ENCODE measurements at places on chromosomes 7 and 10. TPM values are rescaled to one million over a fixed set of nuclear protein-coding genes. Genes with fewer than 3 reads are reported as not detected.

DNA sequence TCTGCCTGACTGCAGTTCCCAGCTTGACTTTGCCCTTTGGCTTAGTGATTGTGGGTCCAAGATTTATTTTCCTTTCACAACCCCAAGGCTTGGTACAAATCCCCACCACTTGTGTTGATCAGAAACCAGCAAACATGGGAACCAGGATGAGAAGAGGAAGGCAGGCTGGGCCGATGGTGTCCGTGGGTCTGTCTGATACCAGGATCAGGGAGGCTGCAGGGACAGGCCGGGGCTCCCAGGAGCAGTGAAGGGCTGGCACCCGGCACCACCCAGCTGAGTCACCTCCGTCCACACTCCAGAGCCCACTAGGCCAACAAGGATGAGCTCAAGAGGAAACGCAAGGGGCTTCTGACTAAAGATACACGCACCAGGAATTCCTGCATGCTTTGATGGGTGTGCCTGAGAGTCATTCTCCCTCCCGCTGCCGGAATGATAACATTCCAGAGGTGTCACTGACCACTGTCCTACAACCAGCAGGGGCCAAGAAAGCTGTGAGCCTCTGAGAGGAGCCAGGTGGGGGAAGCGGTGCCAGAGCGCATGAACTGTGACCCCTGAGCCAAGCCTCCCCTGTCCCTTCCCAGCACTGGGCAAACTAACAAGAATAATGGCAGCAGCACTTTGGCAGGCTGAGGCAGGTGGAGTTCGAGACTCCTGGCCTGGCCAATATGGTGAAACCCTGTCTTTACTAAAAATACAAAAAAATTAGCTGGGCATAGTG lies 29.2 kb upstream of the PROSER2 start:
- ATAC-seq: no peak

- ATAC-seq: no peak
These were observed 2.1 kb downstream of the ENTPD7 start for GRCh38 chr10:99661377-99661763.

DNA sequence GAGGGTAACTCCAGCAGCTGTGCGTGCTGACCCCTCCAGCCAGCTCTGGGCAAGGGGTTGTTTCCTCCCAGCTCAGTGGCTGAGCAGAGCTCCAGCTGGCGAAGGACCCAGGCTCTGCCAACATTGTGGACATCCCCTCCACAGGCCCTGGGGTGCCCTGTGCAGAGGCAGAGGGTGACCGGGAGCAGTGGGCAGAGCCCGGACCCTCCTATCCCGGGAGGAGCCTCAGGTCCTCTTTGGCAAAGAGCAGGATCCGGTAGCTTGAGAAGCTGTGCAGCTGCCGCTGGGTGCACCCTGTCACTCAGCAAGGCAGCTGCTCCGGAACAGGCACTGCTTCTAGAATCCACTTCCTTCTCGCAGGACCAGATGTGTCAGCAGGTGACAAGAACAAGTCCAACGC lies 175.9 kb downstream of the EBF3 start:
- no peak for ATAC-seq

DNA sequence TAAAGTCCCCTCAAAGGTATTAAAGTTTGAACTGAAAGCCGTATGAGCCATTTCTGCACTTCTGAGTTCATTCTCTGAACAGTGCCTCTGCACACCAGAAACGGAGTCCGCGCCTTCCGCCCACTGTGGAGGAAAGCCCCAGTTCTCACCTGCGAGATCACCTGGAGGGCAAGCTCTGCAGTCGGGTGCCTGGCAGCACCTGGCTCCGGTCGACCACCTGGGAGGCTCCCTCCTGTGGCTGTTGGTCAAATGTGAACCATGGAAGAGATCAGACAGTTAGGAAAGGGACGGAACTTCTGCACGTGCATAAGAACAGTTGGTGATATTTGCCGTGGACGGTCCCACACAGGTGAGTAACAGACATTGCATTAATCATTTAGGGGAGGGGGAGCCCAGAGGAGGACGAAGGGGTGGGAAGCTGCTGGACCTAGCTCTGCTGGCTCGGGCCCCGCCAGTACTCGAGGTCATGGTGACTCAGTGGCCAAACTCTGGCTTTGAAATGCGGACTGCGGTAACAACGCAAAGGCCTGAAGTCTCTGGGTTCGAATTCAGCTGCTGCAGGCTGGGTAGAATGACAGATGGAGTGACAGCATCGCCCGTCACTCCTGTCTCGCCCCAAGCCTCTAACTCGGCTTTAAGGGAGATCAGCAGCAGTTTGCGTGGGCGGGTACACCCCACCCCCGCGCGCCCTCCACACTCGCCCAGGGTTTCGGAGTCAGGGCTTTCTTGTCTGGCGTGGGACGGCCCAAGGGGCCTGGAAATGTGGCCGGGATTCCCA lies 1.7 kb upstream of the DPYSL4 start:
- no peak for ATAC-seq

- ATAC-seq: no peak
These were observed 92.0 kb upstream of the CDC14C start for GRCh38 chr7:48832303-48832845.

DNA sequence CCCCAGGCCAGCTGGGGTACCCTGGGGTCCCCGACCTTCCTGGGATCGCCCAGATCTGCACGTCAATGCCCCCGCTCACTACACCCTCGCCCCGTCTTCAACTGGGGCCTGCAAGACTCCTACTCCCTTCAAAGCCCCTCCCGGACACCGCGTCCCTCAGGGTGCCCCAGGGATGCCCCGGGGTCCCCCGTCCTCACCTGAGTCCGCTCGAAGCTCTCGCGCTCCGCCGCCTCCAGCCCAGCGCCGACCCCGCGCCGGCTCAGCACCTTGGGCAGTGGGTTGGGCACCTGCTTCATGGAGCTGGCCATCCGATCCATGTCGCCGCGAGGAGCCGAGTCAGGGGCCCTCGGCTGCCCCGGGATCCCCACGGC lies at the start of gene HIP1:
HIP1 (minus strand) TSS at position 338 of the 371 bp plus-strand sequence; CDS start at position 317, 21 bp downstream.
- ATAC-seq: no peak

GRCh38 chr7:13099154-13099795 lies 411.8 kb downstream of the ARL4A start:
- no peak for ATAC-seq

DNA sequence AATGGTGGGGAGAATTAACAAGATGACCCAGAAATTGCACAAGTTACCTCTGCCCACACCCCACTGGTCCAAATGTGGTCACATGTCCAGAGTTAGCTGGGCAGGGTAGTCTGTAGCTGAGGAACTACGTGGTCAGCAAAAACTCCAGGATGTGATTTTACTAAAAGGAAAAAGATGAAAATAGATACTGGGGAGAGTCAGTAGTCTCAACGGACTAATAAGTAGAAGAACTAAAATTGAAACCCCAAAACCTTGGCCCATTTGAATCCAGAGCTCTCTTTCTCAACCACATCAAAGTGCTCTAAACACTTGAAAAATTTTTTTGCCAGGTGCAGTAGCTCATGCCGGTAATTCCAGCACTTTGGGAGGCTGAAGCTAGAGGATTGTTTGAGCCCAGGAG lies 146.3 kb downstream of the SKIDA1 start:
- ATAC-seq: no peak

DNA sequence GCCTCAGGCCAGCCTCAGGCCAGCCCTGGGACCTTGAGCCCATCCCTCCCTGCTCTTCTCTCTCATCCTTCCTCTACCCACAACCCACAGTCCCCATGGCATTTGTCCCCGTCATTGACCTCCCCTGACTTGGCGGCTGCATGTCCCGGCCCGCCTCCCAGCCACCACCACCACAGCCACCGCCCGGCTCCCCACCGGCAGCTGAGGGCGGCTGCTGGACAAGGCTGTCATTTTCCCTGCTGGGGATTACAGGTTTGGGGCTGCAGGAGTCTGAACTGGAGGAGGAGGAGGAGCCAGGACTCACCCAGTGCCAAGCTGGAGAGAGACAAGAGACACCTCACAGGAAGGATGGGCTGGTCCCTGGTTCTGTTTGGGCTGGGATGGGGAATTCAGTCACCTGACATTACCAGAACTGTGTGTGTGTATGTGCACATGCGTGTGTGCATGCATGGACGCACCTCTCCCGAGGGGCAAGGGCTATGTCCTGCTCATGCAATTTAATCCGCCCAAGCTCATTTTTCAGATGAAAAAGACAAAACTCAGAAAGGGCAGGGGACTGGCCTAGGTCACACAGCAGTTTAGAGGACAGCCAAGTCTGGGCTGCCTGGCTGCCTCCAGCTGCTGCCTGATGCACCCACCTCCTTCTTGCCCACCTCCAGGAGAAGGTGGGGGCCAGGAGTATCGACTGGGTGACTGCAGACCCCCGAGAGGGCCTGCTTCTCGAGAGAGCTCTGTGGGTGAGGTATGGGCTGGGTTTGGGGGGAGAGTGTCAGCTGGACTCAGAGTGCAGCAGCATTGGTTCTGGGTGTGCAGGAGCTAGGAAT lies 113.1 kb downstream of the ZMIZ1 start:
- no peak for ATAC-seq

GRCh38 chr7:36874041-36874440 lies 149.7 kb upstream of the AOAH start:
- ATAC-seq: no peak

GRCh38 chr10:89165923-89166322 lies 41.2 kb downstream of the CH25H start:
- ATAC-seq: no peak

DNA sequence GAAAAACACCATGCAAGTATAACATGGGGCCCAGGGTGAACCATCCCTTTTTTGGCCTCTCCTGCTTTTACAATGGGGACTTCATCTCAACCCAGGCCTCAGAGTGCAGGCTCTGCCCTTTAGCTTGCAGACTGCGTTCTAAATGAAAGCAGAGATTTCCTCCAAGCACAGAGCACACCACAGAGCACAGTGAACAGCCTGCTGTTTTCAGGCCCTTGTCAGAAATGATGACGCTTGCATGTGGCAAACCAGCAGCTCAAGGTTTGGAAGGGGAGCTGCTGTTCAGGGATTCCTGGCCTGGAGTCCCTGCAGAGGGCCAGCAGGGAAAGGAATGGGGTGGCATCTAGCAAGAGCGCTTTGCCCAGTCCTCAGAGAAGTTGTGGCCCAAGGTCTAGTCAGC lies 167.3 kb upstream of the CDCA7L start:
- ATAC-seq: no peak

The RBM20 gene
- total RNA-seq: 2.3 TPM

The SHLD2 gene
- 21.2 TPM for total RNA-seq

The CH25H gene
- total RNA-seq: 1.7 TPM

The MSMB gene
- 5.7 TPM for total RNA-seq

The SPDYE1 gene
- not detected for total RNA-seq

The AKR1C8 gene
- not detected for total RNA-seq

The ODAD2 gene
- 1.7 TPM for total RNA-seq
